ENCODE measurements at places on chromosomes 13 and 19. TPM values are rescaled to one million over a fixed set of nuclear protein-coding genes. Genes with fewer than 3 reads are reported as not detected.

Gene CCNE1
- 33.3 TPM for total RNA-seq

Gene ZNF497
- 5.9 TPM for total RNA-seq

- H3K4me3 ChIP-seq: no peak overlapping the region
- no peak for DNase-seq
- H3K4me1 ChIP-seq: no peaks in the 10 kb centered on the region
- no peaks in the 10 kb centered on the region for H3K27me3 ChIP-seq
- H3K36me3 ChIP-seq: no peaks in the 10 kb centered on the region
Measured at GRCh38 chr13:95388420-95389079, 87.3 kb upstream of the ABCC4 start.

DNA sequence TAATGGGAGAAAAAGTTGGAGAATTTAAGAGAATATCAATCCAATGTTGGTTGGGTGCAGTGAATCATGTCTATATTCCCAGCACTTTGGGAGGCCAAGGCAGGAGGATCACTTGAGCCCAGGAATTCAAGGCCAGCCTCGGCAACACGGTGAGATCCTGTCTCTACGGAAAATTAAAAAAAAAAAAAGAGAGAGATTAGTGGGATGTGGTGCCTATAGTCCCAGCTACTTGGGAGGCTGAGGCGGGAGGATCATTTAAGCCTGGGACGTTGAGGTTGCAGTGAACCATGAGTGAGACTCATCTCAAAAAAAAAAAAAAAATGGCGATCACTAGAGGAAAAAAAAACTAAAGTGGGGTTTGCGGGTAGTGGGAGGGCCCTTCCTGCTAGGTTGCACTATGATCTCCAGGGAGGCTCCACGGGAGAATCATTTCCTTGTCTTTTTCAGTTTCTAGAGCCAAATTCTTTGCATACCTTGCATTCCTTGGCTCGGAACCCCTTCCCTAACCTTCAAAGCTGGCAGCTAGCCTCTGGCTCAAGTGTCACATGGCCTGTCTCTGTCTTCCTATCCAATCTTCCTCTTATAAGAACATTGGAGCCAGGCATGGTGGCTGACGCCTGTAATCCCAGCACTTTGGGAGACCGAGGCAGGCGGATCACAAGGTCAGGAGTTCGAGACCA is 5.8 kb upstream of the ERCC2 start:
- peak overlapping the region; percentile 48 for H3K27ac ChIP-seq

DNA sequence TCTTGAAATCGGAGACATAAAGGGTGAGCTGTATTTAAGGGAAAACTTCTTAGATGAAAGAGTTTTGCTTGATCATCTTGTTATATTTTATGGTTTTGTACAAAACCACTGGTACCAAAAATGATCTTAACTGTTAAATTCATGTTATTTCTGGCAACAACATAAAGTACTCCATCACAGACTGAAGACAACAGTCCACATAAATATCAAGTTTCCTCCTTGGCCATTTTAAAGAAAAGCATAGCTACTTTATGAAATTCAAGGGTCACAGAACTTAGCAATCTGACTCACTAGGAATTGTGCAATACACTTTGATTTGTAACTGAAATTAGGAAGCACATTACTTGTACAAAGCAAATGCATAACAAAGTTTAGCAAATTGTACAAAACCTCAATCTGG is 66.3 kb downstream of the TBC1D4 start:
- no peak for DNase-seq
- no peaks in the 10 kb centered on the region for H3K36me3 ChIP-seq
- no peak overlapping the region for H3K27ac ChIP-seq
- no peaks in the 10 kb centered on the region for H3K27me3 ChIP-seq
- H3K4me1 ChIP-seq: no peaks in the 10 kb centered on the region

- no peak overlapping the region for H3K27ac ChIP-seq
- H3K4me1 ChIP-seq: peaks cover 30% of the 10 kb centered on the region
- H3K27me3 ChIP-seq: no peaks in the 10 kb centered on the region
Measured at GRCh38 chr13:98979012-98979660, 1.3 kb upstream of the DOCK9 start.

- DNase-seq: peak; percentile 82
- H3K36me3 ChIP-seq: no peaks in the 10 kb centered on the region
- no peaks in the 10 kb centered on the region for H3K4me1 ChIP-seq
- H3K27ac ChIP-seq: no peak overlapping the region
Measured at GRCh38 chr13:91017669-91018053, 329.8 kb upstream of the MIR17HG start.

GRCh38 chr19:45821103-45821521 is 6.0 kb upstream of the RSPH6A start:
- peaks cover 15% of the 10 kb centered on the region for H3K4me1 ChIP-seq
- DNase-seq: peak; percentile 42
- no peak overlapping the region for H3K4me3 ChIP-seq
- H3K27ac ChIP-seq: no peak overlapping the region
